ENCODE measurements at places on chromosomes 7 and 10. TPM values are rescaled to one million over a fixed set of nuclear protein-coding genes. Genes with fewer than 3 reads are reported as not detected.
A peak's percentile ranks its signal among the peaks of the same experiment; 100 is the strongest.

- H3K4me1 ChIP-seq, result peaks cover under 1% of the 10 kb centered on the region
- H3K27ac ChIP-seq, result no peak overlapping the region
- no peak for DNase-seq
- H3K27me3 ChIP-seq, result peaks cover 4% of the 10 kb centered on the region
These were observed 38.0 kb upstream of the TES start for GRCh38 chr7:116172353-116172752.

Gene UNC5B
- 0.02 TPM for total RNA-seq

Gene ADAM12
- total RNA-seq, result 0.36 TPM

Gene FLNC
- total RNA-seq, result 0.05 TPM

Gene RAB18
- 51.7 TPM for total RNA-seq

Gene ARMC3
- total RNA-seq, result not detected

DNA sequence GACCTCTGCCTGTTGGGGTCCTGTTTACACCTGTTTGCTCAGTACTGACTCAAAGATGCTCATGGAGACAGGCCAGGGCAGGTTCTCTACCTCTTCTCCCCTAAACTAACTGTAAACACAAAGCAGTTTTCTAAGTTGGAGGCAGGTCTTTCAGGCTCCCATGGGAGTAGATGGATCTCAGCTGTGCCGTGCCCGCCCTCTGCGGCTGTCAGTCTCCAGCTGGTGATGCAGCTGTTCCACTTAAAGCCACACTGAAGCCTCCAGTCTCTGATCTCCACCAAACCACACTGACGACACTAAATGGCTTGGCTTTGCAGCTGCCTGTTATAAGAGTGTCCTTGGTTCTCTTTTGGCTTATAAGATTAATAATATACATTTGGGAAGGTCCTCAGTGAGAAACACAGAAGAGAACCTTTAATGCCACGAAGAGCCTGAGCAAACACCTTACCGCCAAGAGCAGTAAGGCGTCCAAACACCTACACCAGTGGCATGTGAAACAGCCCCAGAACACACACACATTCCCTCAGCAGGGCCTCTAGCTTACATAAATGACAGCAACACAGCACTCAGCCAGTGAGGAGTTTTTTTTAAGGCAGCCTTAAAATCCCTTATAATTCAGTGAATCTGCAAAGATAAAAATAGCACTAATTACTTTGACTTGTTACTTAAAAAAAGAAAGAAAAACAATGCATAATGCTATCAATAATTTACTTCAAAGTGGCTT is 60.4 kb upstream of the KCNIP2 start:
- H3K27me3 ChIP-seq, result no peaks in the 10 kb centered on the region
- DNase-seq, result peak; percentile 16
- H3K4me3 ChIP-seq, result no peak overlapping the region
- H3K36me3 ChIP-seq, result no peaks in the 10 kb centered on the region

Gene MTERF1
- 14.1 TPM for total RNA-seq

Gene FXYD4
- not detected for total RNA-seq

- H3K27me3 ChIP-seq, result peaks cover 27% of the 10 kb centered on the region
- no peak overlapping the region for H3K4me3 ChIP-seq
- DNase-seq, result no peak
- no peaks in the 10 kb centered on the region for H3K4me1 ChIP-seq
- no peaks in the 10 kb centered on the region for H3K36me3 ChIP-seq
- H3K27ac ChIP-seq, result no peak overlapping the region
These were observed 61.8 kb upstream of the MET start for GRCh38 chr7:116610210-116610609.

DNA sequence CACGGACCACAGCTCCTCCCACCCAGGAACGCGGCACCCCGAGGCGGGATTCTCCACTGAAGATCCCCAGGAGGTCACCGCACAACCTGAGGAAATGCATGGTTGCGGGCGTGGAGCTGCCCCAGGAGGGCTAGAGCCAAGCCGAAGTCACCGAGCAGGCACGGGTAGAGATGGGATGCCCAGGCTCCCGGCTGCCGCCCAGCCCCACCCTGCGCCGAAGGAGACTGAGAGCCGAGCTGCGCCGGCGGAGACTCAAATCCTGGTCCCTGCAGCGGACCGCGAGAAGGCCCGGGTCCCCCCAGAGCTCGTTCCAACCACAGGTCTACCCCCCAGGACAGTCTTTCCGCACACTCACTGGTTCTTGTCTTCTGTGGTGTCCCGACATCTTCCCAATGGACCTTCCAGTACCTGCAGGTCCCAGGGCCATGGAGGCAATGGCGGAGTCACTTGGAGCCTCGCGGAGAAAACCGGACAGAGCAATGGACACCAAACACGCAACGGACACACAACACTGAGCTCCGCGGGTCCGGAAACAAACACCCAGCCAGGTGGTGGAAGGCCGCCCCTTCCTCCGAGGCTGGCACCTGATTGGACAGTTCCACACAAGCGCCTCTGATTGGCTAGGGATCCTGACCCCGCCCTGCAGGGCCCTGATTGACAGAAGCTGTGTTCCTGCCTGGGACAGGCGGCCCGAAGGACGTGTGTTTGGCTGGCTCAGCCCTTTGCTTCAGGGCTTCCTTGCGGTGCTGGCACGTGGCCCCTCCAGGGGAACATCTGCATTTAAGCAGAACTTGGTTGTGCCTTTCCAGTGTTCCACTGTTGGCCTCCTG is 331.9 kb upstream of the NUPR2 start:
- DNase-seq, result no peak
- H3K4me3 ChIP-seq, result no peak overlapping the region
- H3K27ac ChIP-seq, result no peak overlapping the region
- H3K27me3 ChIP-seq, result no peaks in the 10 kb centered on the region
- H3K36me3 ChIP-seq, result no peaks in the 10 kb centered on the region
